ENCODE measurements at places on chromosomes 11 and 22.
A peak's percentile ranks its signal among the peaks of the same experiment; 100 is the strongest.

DNA sequence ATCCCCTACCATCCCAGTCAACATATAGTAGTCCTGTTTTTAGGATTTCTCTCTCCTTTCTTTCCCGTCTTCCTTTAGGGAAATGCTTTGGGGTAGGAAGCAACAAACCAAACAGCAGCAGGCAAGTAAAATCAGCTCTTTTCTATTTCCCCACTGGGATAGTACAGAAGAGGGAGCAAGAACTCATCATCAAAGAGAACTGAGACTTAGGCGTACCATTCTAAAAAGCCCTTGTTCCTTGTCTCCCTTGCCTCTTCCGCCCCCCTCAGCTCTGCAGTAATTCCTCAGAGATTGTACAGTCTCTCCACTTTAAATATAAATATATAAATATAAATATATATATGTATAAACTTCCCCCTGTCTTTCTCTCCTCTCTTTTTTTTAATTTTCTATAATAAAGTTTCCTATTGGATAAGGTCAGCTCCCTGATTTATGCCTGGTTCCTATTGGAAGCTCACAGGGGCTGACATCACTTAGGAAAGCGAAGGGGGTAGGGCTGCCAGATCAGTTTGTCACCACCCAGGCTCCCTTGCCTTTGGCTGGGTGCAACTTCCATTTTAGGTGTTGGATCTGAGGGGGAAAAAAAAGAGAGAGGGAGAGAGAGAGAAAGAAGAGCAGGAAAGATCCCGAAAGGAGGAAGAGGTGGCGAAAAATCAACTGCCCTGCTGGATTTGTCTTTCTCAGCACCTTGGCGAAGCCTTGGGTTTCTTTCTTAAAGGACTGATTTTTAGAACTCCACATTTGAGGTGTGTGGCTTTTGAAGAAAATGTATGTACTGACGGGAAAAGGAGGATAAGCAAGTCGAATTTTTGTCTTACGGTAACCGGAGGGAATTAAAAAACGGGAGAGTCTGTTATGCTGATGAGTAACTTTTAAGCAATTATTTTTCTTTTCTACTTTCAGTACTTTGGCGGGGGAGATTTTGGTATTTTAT is at the start of gene CTNND1:
Gene CTNND1 (plus strand): TSS at position 502 of the 934 bp plus-strand sequence. CDS start 29,677 bp downstream, outside the sequence.
- no peak for DNase-seq

- no peak for DNase-seq
Observed at GRCh38 chr11:57197762-57198161, 16.0 kb downstream of the LRRC55 start.

GRCh38 chr11:1773131-1773993 is 9.6 kb upstream of the CTSD start:
- DNase-seq: no peak

DNA sequence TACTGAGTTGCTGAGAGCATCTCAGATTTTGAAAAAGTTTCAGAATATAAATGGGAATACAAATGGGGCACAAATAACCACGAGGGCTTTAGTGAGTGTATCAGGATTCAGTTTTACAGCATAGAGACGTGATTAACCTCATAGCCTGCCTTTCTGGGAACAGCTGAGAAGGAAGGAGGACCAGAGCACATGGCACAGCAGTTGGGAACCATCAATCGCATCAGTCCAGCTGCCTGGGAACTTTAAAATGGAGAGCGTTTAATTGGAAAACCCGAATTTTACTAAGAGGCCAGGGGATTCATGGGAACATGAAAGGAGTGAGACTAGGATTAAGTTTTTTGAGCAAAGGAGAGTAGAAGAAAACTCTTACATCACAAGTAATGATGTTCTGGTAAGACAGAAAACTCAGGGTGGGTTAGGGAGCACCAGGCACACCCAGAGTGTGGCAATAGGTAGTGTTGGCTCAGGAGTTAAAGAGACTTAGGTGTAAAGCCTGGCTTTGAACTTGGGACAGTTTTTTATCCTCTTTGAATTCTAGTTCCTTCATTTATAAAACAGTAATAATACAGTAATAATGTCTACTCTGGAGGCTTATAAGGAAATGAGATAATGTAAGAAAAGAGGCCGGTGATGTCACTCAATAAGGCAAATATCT is 40.2 kb downstream of the FZD4 start:
- DNase-seq: no peak

GRCh38 chr11:1693327-1694063 is 3.5 kb upstream of the KRTAP5-6 start:
- DNase-seq: peak; percentile 59

DNA sequence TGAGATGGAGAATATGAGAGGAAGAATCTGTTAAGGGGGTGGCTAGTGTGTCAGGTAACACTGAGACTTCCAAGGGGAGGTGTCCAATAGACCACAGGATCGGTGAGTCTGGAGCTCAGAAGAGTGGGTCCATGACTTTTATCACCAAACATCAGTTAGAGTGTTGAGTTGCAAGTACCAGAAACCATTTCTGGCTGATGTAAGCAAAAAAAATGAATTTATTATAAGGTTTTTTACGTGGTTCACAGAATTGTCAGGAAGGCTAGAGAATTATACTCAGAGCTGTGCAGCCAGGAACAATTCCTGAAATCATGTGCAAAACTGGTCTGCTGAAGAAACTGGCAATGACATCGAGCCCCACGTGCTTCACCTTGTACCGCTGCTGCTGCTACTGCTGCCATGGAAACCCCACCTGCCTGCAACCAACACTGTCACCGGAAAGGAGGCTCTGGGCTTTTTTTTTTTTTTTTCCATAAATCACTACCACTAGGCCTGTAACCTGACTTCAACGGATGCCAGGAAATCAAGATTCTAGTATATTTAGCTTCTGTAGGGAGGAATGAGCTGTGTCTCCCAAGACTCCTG is 16.6 kb upstream of the STK33 start:
- no peak for DNase-seq

DNA sequence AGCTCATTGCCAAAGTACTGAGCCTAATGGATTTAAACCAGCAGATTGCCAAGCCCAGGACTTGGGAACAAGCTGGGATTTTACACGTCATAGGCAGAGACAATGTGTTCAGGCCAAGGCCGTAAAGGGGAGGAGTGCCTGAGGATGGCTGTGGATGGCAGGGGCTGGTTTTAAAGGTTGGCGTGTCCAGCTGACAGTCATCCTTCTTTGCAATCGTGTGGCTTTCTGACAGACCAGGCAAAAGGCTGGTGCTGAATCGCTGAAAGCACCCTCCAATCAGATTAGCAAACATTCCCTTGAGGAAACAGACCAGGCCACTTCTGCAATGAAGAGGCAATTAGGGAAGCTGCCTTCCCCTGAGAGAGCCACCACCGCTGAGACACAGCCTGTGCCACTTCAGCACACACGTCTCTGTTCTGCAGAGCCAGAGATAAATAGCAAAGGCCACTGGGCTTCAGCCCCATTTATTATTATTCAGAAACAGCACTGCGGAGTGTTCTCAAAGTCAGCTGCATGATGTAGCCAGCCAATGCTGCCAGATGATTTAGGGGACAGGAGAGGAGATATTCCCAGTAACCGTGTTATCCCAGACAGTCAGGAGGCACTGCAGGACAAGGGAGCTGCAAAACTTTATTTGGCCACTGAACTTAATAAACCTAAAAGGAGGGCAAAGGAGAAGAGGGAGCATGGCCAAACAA is 54.2 kb upstream of the CSNK2A3 start:
- DNase-seq: no peak

DNA sequence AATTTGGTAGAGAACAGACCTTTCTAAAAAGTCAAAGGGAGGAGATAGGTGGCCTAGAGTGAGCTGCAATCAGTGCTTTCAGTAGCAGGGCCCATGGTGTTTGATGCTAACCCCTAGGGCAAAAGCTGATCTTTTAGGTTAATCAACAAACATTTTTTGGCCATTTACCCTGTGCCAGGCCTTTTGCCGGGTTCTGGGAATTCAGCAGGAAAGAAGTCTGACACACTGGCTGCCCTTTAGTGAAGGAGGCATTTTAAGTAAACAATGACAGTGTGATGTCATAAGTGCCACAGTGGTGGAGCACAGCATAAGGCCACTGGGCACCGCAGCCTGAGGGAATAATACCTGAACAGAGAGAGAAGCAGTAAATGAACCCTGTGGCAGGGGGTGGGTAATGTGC is 29.0 kb downstream of the C22orf31 start:
- no peak for DNase-seq

DNA sequence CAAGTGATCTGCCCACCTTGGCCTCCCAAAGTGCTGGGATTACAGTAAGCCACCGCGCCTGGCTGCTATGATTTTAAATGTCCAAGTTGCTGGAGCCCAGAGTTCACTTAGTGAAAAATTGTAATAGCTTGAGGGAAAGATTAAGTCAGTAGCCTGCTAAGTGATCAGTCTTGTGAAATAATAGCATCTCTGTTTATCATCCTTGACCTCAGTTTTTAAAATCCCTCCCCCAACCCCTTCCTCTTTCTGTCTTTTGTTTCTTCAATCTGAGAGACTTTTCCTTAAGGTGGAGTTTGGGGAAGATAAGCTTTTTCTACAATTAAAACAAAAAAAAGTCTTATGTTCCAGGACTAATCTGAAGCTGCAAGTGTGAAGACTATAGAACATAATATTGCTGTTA is 6.4 kb downstream of the HIPK3 start:
- DNase-seq: no peak

All from activated T-helper 1 cell treated with anti-CD3 and anti-CD28 coated beads, Interleukin-2, amount 50 U/mL, for 16 hours (primary cell).